ENCODE measurements at places on chromosomes 11 and 22.

GRCh38 chr11:9700105-9700801 is 36.4 kb downstream of the SWAP70 start:
- no peak for DNase-seq

DNA sequence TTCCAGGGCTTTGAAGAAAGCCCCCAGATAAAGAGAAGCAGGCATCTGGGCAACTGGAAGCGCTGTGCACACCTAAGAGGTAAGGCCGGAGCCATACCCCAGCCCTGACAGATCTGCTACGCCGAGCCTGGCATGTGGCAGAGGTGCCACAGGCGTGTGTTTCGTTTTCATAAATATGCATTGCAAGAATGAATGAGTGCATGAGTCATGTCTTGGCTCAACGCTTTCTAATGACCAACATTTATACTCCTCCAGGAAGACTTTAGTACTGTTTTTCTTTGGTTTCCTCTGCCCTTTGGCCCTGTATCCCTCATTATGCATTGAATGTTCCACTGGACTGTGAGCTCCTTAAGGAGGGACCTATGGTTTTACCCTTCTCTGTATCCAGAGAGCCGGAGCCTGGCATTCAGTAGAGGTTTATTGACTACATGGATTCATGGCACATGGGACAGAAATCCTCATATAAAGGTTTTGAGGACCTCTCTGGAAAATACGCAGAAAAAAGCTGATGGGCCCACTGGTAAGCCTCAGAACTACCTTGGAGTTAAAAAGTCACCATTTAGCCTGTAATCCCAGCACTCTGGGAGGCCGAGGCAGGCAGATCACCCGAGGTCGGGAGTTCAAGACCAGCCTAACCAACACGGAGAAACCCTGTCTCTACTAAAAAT is 38.9 kb upstream of the CSNK2A3 start:
- DNase-seq, result no peak

DNA sequence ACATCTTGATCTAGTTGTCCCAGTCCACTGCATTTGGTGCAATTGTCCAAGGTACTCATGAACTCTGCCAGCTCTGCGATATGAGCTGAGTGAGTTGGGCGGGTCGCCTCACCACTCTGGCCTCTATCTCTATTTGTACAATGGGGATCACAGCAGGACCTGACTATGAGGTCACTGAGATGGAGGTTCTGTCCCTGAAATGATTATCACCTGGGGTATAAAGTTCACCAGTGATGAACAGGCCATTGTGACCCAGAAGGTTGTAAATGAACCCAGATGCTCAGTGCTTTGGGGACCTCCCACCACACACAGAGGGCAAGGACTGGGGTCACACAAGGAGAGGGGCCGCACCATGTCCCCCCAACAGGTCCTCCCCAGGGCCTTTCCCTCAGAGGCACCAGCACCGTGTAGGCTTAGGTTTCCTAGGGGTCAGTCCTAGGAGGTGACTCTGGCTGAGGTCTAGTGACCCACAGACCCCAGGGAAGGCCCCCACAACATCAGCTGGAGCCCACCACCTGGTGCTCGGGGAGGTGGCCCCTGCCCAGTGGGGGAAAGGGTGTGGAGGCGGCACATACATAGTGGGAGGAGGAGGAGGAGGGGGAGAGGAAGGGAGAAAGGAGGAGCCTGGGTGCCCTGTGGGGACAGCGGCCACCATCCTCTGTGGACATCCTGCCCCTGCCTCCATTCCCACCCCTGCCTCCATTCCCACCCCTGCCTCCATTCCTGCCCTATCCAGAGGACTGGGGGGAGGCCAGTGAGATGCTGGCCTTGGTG is 25.0 kb upstream of the IGLL1 start:
- no peak for DNase-seq

DNA sequence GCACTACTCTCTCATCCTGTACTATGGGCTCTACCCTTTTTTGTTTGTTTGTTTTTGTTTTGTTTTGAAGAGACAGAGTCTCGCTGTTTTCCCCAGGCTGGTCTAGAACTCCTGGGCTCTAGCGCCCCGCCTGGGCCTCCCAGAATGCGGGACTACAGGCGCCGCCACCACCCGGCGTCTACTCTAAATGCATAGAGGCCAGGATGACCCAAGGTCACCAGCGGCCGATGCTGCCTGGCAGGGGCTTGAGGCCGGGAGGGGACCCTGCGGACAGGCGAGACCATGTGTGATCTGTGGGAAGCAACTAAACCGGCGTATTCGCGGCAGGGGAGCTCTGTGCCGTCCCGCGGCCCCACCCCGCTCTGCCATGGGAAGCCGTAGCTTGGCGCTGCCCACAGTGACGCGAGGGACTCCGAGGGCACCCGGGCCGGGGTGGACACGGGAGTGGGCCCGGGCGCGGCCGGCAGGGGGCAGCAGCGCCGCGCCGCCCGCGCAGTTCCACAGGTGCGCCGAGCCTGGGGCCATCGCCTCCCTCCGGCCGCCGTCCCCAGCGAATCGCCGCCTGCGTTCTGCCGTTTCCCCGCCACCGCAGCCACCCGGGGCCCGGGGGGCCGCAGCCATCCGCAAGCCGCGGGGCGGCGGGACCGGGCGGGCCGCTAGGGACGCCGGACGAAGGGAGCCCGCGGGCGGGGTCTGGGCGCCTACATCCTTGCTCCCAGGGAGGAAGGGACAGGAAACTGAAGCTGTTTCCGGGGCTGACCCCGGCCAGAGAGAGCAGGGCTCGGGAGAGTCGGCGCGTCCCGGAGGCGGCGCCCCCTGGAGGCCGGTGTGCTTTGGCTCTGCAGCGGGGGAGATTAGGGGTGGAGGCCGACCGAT is 12.3 kb upstream of the HDHD5 start:
- DNase-seq, result peak; percentile 65

- no peak for DNase-seq
These were observed 1114.1 kb downstream of the BRD1 start for GRCh38 chr22:48713272-48714205.

DNA sequence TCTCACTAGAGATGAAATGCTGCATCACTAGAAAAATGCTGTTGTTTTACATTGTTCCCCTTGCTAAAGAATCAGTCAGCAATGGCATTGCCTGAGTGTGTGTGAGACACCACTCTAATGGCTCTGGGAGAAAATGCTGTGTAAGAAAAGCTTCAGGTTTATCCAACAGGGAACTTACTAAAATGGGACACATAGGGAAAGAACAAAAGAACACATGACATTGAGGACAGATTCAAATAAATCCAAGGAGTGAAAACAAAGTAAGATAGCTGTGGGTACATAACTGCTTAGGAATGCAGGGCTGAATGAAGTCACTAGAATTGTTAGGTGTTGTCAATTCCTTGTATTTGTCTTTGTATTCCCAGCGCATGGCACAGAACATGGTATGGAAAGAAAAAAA is 24.2 kb downstream of the BLID start:
- DNase-seq, result no peak

GRCh38 chr11:63884196-63884932 is 32.6 kb downstream of the RCOR2 start:
- DNase-seq, result no peak

DNA sequence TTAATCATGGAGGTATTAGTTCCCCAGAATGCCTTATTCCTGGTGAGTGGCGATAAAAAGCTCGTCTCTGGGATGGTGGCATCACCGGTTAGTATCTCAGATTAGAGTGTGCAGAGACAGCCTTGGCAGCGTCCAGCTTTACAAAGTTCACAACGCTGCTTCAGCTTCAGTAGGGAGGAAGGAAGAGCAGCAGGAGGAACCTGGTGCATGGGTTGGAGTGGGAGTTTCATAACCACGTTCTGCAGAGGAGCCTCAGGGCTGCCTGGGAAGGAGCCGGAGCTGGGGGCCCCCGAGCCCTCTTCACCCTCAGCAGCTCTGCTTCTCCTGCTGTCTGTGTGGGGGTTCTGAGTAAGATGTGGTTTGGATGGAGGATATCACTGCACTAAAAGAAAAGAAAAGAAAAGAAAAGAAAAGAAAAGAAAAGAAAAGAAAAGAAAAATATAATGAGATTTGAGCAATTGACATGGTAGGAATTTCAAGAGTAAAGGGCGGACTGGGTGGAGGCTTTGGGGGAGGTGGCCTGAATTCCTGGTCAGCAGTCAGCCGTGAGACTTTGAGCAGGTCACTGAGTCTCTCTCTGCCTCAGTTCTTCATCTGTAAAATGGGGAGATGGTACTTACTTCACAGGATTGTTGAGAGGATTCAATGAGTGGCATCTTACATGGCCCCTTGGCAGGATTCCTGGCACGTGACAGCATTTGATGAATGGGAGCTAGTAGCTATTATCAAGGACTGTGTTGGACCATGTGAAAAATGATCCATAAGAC is 6.5 kb downstream of the ASPHD2 start:
- DNase-seq, result no peak

DNA sequence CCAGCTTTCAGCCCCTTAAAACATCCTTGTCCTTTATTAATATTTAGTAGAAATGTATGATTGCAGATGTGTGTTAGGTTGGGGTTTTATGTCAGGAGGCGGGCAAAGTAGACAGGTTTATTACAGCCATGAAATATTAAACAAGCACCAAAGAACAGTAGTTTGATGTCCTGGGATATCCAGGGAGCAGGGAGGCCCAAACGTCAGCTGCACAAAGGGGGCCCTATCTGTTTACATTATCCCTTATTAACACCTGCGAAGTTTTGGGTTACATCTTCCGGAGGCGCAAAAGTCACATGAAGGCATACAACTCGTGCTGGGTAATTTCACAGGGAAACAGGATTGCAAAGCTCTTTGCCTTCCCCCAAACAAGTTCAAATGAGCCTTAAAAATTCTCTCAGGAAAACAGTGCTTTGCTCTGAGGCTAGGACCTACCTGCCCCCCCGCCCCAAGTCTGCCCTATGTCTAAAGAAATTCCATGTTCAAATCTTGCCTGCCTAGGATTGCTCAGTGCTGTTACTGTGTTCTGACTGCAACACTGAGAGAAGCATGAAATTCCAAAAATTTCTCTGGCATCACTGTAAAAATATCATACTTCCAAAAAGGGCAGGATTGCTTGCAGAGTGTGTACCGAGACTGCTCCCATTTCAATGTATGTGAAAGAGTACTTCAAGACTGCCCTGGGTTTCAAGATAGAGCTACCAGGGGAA is 8.9 kb downstream of the MN1 start:
- no peak for DNase-seq
